Small intestine (tissue), 16 donors: ENCODE measurements at places on chromosomes 1 and 21.

- DNase-seq: peak; percentile 20
Observed at GRCh38 chr1:175894581-175894980, 151.2 kb upstream of the TNR start.

DNA sequence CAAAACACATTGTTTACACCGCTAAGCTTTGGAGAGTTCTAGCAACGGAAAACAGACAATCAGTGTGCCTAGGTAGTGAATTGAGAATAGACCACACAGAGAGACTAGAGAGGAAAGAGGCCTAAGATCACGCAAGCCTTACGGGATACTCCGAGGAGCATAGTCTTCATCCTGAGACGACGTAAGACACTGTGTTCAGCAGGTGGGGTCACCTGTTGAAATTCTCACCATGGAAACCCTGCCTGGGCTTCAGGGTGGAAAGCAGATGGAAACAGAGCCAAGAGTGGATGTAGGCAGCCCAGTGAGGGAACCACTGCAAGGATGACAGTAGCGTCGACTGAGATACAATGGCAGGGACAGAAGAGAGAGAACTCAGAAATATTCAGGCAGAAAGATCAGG is 40.2 kb downstream of the COA6 start:
- no peak for DNase-seq

- no peak for DNase-seq
Observed at GRCh38 chr1:145708063-145708462, 895 bp upstream of the PDZK1 start.

- no peak for DNase-seq
Observed at GRCh38 chr1:22406722-22407495, 44.7 kb upstream of the ZBTB40 start.

- DNase-seq: no peak
Observed at GRCh38 chr1:75472089-75472970, 138.6 kb downstream of the SLC44A5 start.

GRCh38 chr1:22711071-22711470 is 432 bp downstream of the EPHB2 start:
- peak; percentile 48 for DNase-seq

DNA sequence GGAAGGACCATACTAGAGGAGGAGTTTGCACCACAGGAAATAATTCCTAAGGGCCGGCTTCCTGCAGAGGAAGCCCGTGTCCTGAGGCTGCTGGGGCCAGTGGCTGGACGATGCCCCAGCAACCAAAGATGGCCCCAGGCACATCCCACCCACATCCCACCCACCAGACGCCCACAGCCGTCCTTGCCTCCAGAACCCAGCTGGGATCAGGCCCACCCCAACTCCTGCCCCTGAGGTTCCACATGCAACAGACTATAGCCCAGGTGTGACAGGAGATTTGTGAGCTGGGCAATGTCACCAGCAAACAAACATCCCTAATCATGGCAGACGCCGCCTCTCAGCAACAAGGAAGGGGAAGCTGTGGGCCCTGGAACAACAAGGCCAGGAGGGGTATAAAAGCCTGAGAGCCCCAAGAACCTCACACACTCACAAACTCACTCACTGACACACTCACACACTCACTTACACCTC is at the start of gene KRTAP10-9:
KRTAP10-9 (plus strand) TSS at position 421 of the 471 bp plus-strand sequence. CDS start 79 bp downstream, outside the sequence.
- DNase-seq: no peak

DNA sequence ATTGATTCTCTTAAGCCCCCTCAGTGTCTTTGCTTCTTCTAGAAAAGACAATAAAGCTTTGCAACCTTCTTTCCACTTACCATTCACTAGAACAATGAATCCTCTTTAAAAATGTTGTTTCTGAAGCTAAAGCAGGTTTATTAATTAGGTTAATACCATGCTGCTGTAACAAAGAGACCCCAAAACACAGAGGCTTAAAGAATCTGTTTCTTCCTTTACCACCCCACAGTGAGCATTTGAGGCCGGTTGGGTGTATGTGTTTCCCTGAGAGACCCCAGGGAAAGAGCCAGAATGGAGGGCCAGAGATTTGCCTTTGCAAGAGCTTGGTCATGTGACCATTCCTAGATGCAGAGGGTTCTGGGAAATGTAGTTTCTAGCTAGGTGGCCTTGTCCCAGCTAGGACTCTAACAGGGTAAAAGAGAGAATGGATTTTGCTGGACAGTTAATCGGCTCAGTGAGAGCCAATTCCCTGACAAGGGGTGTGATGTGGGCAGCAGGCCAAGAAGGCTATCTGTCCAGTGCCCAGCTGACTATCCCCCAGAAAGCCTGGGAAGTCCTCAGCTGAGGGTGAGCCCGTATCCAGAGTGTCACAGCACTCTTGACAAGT is 191.8 kb upstream of the TMEM51 start:
- DNase-seq: no peak

DNA sequence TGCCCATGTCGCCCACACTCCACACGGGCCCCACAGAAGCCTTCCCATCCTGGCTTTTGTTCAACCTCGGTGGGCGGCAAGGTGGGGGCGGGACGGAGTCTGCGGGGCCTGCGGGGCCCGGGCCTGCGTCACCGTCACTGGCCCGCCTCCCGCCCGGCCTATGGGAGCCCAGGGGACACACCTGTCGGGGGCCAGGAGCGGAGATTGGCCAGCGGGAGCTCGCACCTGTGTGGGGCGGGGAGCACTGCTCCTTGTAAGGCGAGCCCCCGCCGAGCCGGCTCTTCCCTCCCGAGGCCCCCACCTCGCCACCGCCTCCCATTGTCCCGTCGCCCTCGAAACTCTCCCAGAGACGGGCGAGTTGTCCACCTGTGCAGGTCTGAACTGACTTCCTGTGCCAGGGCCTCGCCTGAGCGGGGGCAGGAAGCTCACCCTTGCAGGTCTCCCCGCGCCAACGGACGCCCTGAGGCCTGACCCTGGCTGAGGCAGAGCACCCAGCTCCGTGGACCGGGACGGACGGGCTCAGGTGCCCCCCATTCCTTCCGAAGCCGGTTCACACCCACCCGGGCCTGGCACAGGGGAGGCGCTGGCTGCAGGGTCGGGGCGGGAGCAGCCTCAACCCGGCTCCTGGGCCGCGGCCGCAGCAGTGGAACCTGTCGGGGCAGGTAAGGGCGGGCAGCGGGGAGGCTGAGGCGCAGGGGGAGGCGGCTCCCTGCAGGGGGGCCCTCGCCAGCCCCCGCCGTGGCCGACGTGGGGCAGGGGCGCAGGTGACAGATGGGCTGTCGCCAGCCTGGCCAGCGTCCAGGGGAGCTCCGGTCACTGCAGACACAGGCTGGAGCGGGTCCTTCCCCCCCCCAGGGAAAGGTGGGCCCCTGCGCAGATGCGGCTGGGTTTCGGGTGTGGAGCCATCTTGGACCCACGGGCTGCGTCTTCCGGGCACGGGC is 10.8 kb upstream of the TTLL10 start:
- peak; percentile 96 for DNase-seq

DNA sequence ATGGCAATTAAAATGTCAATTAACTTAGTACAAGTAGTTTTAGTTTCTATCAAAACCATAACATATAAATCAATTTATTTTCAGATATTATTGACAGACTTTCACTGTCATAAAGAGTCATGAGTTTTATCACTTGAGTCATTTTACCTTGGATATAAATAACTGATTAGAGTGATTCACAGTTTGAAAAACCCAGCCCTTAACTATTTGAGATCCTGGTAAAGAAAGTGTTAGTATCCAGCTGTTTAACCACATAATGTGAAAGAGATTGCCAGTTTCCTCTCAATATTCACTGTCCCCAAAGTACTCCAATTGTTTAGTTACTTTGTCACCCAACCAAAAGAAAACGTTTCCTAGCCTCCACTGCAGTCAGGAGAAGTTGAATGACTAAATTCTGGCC is 91.3 kb downstream of the UCHL5 start:
- DNase-seq: no peak

- no peak for DNase-seq
Observed at GRCh38 chr1:182118851-182119250, 57.3 kb upstream of the ZNF648 start.

- DNase-seq: no peak
Observed at GRCh38 chr1:199843861-199844260, 183.6 kb upstream of the NR5A2 start.

DNA sequence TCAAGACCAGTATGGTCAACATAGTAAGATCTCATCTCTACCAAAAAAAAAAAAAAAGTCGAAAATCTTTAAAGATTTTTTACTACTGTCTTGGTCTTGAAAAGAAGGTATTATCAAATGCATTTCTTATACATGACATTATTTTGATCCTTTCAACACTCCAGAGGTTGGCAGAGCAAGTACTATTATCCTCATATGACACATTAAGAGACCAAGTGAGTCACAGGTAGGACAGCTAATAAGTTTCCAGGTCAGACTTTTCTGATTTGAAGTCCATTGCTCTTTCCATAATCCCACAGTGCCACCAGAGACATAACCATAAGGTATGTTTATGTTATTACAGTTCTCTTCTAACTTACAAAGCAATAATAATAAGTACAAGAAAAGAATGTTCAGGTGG is 15.2 kb downstream of the DBT start:
- no peak for DNase-seq

- DNase-seq: no peak
Observed at GRCh38 chr1:228376262-228376628, 30.4 kb downstream of the TRIM11 start.

DNA sequence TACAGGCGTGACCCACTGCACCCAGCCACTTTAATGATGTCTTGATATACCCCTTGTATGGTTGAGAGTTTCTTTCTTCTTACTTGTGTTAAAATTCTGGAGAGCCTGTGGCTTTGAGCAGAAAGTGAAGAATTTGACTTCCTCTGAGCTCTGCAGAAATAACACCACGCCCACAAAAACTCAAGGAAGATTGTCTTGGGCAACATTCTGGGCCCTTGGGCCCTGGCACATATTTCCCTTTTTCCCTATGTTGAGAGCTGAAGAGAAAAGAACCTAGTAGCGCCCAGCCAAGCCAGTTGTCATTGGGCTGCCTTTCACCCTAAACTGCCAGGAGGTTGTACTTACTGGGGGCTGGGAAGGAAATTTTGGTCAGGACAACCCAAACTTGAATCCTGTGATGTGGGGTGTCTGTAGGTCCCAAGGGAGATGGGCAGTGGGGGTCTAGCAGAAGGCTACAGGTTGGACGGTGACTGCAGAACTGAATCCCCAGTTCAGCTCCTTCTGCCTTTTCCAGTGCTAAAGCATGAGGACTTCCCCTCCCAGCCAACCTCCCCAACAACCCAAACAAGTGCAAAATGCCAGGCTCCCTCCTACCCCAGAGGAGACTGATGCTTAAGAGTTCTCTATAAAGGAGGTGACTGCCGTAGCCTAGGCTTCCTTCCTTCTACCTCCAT is 11.7 kb upstream of the SNAPIN start:
- DNase-seq: no peak

DNA sequence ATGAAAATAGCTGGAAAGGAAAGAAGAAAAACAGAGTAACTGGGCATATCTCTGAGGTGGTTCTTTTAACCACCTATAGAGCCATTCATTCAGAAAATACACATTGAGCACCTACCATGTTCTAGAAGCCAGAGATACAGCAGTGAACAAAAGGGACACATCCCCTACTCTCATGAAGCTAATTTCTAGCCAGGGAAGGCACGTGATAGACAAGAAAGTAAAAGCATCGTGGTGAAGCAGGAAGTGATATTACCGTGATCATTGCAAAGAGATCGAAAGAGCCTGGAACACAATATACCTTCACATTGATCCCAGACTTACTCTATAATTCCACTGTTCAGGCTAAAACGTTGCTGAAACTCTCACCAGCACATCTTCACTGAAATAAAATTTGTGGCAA is 76.0 kb downstream of the TIAM1 start:
- no peak for DNase-seq

GRCh38 chr1:110292031-110292741 is 47.0 kb upstream of the RBM15 start:
- DNase-seq: no peak

- no peak for DNase-seq
Observed at GRCh38 chr1:52880206-52880605, 37.6 kb downstream of the ZYG11A start.

DNA sequence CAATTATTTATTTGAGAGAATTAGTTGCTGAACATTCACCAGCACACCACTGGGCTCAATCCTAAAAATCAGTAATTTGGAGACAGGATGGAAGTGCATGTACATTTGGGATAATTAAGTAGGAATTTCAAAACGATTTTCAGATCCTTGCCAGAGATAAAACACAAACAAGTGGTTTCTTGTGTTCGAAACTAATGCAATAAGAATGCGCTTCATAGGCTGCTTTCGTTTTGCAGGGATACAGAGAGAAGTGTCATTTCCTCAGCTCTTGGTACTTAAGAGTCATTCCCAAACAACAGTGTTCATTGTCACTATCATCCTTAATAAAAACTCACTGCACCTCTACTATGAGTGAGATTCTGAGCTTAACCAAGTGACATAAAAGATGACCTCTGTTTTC is 20.6 kb upstream of the USP24 start:
- DNase-seq: peak; percentile 14

- DNase-seq: no peak
Observed at GRCh38 chr1:58710190-58711085, 10.6 kb upstream of the MYSM1 start.

- no peak for DNase-seq
Observed at GRCh38 chr1:179146911-179147310, 65.0 kb downstream of the TOR3A start.

DNA sequence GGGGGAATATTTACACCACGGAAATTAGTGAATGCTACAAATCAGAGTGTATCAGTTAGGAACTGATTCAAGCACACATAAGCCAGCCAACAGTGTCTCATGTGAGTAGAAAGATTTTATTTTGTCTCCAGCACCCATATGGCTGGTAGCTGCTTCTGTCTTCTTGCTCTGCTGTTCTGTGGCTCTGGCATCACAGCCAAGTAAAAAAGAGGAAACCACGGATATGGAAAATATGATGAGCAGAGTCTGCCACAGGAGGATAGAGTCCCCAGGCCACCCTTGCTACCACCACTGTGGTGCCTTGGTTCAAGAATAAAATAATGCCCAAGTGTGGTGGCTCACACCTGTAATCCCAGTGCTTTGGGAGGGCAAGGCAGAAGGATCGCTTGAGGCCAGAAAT is 53.6 kb upstream of the SPOCD1 start:
- no peak for DNase-seq

DNA sequence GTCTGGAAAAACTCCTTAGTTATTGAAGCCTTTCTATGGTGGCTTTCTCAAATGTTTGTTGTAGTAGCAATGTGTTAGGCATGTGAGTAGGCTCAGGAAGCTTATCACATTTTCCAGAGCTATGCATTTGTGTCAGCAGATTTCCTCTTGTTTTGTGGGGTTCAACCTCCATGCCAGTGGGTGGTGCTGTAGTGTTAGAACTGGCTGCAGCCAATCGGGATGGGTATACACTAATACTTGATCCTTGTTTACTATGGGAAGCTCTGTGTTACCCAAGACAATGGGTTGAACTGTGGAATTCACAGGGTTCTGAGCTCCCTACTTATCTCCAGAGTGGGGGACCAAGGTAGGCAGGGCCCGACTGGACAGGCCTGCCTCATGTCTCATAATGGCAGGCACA is 348.5 kb upstream of the ADAMTS5 start:
- no peak for DNase-seq

DNA sequence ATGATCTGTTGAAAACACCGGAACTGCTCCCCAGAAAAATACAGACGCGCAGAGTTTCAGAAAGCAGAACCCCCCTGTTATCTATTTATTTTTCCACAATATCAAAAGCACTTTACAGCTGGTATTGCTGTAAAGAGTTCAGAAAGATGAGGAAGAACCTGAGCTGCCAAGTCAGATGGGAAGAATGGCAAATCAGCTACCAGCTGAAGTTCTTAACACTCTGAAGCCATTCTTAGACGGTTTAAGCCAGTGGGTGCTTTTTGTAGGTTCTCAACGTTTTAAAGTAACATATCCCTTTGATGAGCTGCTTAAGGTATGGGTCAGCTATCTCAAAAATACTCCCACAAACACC is 714 bp upstream of the AKIRIN1 start:
- no peak for DNase-seq
